ENCODE measurements at places on chromosomes 7 and 10.

GRCh38 chr10:89086801-89087521 is 96.4 kb downstream of the FAS start:
- no peak for DNase-seq

- no peak for DNase-seq
Observed at GRCh38 chr10:23293145-23293724, 51.4 kb downstream of the C10orf67 start.

GRCh38 chr10:103676058-103676785 is 179.2 kb downstream of the SH3PXD2A start:
- DNase-seq, result no peak

GRCh38 chr7:133916621-133917020 is 210.5 kb upstream of the LRGUK start:
- DNase-seq, result no peak

GRCh38 chr10:107520348-107520747 is 355.8 kb upstream of the SORCS1 start:
- DNase-seq, result no peak

GRCh38 chr10:52864201-52865106 is 91.9 kb upstream of the MBL2 start:
- no peak for DNase-seq

GRCh38 chr10:115818012-115818411 is 455.0 kb downstream of the GFRA1 start:
- no peak for DNase-seq

- DNase-seq, result no peak
Observed at GRCh38 chr7:96017877-96018276, 245.5 kb downstream of the DYNC1I1 start.

GRCh38 chr10:86673827-86674581 is 5.7 kb downstream of the LDB3 start:
- no peak for DNase-seq

DNA sequence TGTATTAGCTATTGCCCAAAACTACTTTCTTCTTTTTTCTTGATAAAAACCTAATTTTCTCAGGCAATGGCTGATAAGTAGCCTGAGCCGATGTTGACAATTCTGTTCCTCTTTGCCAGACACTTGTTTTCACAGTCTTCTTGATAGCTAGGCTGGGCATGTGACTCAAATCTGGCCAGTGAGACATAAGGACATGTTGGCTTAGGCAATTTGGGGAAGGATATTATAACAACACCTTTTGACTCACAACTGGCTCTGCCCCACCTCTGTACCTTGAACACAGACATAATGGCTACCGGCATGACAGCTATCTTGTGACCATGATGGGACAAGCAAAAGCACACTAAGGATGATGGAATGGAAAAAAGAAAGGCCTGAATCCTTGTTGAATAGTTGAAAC is 72.9 kb upstream of the GPR22 start:
- DNase-seq, result no peak

- no peak for DNase-seq
Observed at GRCh38 chr10:119190353-119190752, 11.7 kb upstream of the PRDX3 start.

- DNase-seq, result no peak
Observed at GRCh38 chr10:48750991-48751390, 66.3 kb downstream of the WDFY4 start.

DNA sequence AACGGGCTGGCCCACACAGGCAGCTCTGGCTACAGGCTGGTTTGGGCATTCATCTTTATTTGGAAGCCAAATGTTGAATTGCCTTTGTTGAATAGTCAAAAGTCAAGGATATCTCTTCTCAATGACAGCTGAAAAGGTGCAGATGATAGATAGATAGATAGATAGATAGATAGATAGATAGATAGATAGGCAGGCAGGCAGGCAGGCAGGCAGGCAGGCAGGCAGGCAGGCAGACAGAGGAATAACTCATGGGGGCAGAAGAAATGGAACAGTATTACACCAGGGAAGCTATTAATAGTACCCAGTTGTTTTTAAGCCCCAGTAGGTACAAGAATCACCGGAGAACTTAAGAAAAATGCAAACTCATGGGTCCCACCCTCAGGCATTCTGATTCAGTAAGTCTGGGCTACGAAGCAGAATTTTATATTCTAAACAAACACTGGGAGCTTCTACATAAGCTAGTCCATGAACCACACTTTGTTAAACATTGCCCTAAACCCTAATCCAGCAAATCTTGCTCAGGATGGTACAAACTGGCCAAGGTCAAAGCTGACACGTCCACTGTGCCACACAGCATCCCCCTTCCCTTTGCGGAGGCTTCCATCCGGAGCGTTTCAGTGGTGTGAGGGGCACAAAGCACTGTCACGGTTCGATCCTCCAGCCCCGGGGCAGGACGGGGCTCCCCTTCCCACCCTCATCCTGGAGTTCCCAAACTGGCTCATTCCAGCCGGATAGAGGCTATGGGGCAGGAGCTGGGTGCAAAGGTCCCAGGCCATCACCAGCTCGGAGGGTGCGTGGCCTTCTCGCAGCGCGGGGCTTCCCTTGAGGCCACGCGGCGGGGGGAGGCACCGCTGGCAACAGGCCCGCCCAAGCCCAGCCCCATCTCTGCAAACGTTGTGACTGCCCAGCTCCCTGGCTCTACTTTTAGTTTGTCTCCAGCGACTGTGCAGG is 6.7 kb downstream of the PRKAG2 start:
- no peak for DNase-seq

DNA sequence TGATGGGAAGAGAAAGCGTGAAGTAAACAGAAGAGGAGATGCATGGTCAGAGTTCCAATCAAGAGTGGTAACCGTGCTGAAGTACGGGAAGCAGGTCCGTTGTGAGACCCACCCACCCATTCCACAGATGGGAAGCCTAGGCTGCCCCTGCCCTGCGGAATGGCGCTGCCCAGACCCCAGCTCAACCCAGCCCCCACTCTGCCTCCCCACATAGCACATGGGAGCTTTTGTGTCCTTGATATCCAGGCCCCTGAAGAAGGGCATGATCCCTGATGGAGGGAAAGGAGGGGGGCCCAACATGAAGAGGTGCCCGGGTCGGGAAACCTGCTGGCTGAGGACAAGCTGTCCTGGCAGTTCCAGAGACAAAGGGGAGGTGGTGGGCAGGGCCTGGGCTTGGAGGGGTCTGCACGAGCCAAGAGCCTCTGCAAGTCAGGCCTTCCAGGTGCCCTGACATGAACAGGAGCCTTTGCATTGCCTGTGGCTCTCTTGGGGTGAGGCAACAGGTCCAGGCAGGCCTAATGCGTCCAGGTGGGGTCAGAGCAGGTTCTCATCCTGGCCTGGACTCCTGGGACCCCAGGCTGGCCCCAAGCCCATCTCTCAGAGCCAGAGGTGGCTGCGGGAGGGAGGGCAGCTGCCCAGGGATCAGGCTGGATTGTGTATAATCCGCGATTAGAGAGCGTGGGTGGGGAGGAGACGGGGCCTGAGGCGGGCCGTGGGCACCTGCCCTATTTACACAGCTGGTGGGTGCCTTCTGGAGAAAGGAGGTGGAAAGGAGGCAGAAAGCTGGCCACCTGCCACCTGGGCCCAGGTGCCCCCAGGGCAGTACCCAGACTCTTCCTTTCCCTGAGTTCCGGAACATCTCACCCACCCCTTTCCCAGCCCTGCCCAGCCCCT is 23.5 kb downstream of the YKT6 start:
- no peak for DNase-seq

DNA sequence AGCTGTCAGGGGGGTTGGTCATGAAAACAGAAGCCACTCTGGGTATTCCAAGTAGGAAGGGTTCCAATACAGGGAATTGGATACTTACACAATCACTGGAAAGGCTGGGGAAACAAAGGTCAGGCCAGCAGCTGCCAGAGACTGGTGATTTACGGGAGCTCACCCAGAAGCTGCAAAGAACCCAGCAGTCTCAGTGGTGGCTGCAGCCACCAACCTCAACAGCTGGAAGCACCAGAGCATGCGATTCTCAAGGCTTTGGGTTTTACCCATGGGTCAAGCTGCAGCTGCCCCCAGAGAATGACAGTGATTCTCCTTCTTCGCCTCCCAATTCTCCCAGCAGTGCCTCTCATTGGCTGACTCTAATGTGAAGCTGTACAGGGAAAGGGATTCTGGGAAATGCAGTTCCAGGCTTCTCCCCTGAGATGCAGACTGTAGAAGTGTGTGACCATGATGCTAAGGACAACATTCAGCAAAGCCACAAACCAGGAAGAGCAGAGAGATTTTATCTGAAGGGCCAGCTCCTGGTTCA is 107.2 kb upstream of the TCF7L2 start:
- no peak for DNase-seq

- no peak for DNase-seq
Observed at GRCh38 chr7:20236043-20236442, 18.9 kb upstream of the MACC1 start.

- DNase-seq, result peak; percentile 31
Observed at GRCh38 chr10:110498982-110499795, 1.5 kb downstream of the DUSP5 start.

DNA sequence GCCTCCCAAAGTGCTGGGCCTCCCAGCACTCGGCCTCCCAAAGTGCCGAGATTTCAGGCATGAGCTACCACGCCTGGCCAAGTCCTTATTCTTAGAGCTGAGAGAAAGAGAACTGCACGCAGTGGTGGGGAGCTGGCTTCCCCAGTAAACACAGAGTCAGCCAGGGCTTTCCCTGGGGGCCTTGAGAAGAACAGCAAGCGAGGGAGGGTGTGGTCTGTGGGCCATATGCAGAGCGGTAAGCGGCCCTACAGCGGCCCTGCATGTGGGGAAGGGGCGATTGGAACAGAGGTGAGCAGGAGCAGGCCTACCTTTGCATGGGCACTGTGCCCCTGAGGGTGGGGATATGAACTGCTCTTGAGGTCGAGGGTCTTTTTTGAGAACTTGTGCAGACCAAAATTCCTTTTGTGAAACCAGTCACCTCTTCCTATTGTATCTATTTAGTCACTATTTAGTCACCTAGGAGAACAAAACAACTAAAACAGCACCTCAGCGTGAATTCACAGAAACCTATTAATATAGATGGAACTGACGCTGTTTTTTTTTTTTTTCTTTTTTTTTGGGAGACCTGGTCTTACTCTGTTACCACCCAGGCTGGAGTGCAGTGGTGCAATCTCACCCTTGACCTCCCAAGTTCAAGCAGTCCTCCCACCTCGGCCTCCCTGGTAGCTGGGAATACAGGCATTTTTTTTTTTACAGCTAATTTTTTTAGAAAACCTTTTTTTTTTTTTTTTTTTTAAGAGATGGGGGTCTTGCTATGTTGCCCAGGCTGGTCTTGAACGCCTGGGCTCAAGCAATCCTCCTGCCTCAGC is 36.9 kb upstream of the SH2D4B start:
- DNase-seq, result no peak

- no peak for DNase-seq
Observed at GRCh38 chr7:159023206-159023605, 121.5 kb downstream of the VIPR2 start.

DNA sequence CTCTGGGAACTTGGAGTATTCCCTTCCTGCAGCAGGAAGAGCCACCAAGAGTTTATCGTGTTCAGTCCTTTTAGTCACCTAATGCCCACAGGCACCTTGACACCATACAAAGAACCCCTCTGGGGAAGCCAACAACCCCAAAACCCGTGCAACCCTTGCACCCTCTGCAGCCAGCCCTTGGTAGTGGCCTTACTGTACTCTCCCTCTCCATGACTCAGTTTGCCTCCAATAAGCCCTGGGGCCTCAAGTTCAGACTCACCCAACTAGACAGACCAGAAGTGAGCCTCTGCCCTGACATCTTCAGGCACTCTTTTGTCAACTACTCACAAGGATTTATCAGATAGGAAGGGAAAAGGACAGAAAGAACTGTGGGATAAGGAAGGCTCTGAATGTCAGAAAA is 30.9 kb downstream of the KCNMA1 start:
- no peak for DNase-seq

DNA sequence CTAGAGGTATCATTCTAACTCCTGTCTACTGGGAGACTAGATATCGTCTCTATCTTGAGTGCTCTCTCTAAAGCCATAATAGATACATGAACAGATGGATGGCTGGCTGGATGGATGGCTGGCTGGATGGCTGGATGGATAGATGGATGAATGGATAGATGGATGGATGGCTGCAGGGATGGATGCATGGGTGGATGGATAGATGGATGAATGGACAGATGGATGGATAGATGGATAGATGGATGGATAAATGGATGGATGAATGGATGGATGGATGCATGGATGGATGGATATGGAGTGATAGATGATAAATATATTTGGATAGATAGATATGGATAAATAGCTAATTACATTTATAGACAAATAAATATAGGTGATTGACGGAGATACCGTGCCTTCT is 191.2 kb upstream of the KLF6 start:
- no peak for DNase-seq

GRCh38 chr10:77156406-77156879 is 481.2 kb downstream of the KCNMA1 start:
- no peak for DNase-seq

DNA sequence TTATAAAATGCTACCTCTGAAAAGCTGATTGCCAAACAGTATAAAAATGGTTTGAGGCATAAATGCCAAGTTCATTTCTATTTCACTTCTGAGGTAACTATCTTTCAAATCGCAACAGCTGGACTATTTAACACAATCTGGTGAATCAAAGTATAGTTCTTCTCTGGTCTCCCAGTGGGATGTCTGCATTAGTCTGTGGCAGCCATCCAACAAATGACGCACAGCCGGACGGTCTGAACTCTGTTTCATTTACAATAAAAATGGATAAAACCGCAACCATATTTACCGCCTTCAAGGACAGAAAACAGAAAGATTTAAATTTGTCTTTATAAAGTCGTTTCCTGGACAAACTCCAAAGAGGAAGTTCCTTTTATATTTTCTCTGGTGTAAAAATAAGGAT is 41.9 kb downstream of the ENO4 start:
- no peak for DNase-seq

GRCh38 chr10:61454541-61454940 is 1.4 kb upstream of the TMEM26 start:
- DNase-seq, result no peak

GRCh38 chr7:121486590-121486989 is 90.5 kb upstream of the FAM3C start:
- DNase-seq, result no peak

GRCh38 chr7:148105853-148106252 is 484.7 kb upstream of the C7orf33 start:
- no peak for DNase-seq

- no peak for DNase-seq
Observed at GRCh38 chr10:30192846-30193608, 133.6 kb upstream of the JCAD start.

DNA sequence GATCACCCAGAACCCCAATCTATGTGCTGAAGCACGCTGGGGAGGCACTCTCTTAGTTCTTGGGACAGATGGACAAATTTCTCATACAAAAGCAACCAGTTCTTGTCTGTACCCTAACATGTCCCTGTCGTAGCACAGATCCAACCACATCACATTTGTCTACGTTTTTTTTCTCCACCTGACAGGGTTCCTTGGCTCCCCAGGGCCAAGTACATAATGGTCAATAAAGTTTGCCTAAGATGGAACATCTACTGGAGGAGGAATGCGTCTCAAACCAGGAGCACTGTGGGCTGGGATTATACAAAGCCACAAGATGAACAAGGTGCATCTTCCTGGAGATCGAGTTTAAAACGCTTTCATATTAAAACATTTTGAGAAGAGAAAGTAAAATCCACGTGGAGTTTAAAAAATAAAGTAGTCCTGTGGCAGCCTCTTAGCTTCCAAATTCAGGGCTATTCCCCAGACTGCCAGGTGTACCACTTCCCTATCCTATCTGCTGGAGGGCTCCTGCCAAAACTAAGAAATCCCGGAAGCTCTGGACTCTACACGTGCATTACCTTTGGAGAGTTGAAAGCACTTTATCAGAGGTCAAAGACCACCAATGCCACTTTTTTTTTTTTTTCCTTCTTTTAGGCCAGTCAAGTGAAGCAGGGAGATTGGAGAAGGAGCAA is 1.4 kb downstream of the TMEM243 start:
- DNase-seq, result no peak

- DNase-seq, result no peak
Observed at GRCh38 chr7:30249986-30250774, 34.2 kb upstream of the ZNRF2 start.

Measured in activated gamma-delta T cell treated with Interleukin-2 at 50 U/mL for 16 hours (primary cell).